ENCODE measurements at places on chromosomes 12 and 14.

GRCh38 chr12:48883305-48884161, 17.9 kb upstream of the RND1 start:
- DNase-seq = no peak

GRCh38 chr12:120367233-120367923, 1.6 kb downstream of the MSI1 start:
- DNase-seq = no peak

DNA sequence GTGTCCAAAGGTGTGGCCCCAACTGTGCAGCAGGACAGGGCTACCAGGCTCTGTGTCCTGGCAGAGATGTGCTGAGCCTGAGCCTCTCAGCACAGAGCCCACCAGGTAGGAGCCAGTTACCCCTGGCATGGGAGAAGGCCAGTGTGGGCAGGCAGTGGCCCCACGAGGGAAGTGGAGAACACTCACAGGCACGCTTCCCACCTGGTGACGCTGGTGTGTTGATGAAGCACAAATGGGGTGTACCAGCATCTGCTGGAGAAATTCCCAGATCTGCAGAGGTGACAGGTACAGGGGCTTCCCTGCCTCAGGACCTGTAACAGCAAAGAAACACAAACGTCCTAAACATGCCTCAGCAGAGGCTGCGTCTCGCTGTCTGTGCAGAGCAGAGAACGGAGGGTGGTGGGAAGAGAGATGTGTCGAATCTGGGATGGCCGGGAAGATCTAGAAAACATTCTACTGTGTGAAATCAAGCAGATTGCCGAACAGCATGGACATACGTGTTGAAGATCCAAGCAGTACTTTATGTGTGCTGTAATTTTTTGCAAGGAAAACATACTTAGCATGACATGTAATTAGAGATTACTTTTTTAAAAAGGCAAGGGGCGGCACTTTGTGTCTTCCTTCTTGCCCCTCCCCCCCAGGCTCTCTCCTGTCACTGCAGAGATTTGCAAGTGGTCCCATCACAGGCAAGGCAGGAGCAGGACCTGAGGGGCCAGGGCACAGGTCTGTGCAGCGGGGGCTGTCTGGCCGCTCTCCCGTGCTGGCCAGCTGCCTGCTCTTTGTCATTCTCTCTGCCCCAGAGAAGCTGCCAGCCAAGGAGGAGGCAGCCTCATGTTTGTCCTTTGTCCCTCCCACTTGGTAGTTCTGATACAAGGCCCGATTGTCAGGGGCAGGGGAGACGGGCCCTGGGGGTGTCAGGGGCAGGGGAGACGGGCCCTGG, 17.3 kb downstream of the HIP1R start:
- no peak for DNase-seq

DNA sequence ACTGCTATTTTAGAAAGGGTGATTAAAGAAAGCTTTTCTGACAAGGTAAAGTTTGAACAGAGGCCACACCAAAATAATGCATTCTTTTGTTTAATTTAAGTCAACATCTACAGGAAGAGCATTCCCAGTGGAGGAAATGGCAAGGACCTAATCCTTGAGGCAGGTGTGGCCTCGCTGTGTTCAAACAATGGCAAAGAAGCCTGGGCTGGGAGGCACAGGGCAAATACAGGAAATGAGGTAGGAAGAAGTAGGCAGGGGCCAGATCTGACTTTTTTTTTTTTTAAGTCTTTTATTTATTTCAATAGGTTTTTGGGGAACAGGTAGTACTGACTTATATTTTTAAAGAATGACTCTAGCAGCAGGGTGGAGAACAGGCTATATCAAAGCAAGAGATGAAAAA, 53.5 kb downstream of the ARMH4 start:
- no peak for DNase-seq

- no peak for DNase-seq
These were observed 14.8 kb upstream of the OR6S1 start for GRCh38 chr14:20656274-20656673.

DNA sequence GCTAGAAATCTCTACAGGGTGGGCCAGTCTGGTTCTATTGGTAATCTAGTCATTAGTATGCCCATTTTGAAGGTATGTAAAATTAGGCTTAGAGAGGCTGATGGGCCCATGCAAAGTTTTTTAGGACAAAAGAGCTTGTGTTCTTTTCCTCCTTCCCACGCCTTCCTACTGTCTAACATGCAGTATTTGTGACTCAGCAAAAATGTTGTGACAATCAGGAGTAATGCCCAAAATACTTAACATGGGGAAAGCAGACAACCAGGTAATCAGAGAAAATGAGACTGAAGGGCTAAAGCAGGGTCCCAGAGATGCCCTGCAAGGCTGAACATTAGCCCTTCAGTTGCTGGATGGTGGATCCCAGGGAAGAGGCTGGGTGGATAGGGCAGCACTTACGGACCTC, 437.9 kb downstream of the BCL11B start:
- no peak for DNase-seq

DNA sequence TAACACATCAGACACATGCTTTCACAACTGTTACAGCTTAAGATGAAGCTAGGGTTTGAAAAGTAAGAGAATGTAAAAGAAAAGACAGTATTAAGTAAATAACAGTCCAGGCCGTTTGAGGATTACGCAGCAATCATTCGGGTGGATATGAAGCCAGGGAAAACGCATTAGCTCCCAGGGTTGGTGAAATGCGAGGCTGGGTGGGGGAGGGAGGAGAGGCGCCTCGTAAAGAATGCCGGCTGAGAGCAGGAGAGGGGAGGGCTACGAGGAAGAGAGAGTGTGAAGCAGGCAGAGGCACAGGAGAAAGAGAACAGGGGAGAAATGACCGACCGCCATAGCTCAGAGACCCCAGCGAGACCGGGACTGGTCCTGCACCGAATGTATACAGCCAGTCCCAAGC, 73.0 kb downstream of the IQSEC3 start:
- DNase-seq = no peak
